Stimulated activated CD4-positive, alpha-beta T cell treated with anti-CD3 and anti-CD28 coated beads, Interleukin-1b, Interleukin-23, amount 100 ng/mL, for 1 hour (primary cell): ENCODE measurements at places on chromosomes 16 and 17.

- no peak for DNase-seq
Observed at GRCh38 chr17:82021107-82021899, 1.4 kb downstream of the CENPX start.

DNA sequence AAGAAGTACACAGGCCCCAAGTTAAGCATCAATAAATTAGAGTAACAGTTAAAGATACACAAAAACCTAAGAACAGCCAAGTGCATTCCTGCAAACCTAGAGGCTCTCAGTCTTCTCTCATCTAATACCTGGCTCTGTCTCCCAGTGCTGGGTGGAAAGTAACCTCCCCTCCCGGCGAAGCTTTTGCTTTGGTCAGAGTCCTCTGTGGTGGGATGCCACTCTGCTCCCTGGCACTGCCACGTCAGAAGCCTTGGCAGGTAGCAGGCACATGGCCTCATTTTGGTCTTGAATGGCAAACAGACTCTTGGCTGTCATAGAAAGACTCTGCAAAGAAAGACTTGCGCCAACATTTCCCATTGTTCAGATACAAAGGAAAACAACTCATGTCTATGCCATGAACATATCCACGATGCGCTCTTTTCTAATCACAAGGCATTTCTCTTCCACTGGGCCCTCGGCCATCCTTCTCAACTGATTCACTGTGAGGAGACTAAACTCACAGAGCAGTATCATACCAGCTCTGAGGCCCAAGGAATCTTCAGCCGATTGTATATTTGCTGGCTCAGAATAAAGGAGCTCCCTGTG lies 21.2 kb downstream of the MTHFSD start:
- no peak for DNase-seq

DNA sequence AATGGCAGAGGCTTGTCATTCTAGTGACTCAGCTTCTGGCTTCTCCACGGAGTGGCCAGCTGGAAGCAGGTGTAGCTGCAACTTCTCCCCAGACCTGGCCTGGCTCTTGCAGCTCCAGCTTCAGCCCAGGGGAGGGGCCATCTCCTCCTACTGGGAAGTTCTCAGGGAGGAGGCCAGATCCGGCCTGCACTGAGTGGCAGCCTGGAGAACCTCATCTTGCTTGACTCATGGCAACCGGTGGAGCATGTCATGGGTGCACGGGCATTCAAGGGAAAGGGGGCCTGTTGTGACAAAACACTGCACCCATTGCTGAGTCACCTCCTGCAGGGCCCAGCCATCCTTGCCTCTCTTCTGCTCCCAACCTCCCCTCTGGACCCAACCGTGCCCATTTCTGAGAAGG lies 273.9 kb upstream of the MAF start:
- DNase-seq = no peak

GRCh38 chr17:83178533-83179304 lies 99.3 kb downstream of the METRNL start:
- no peak for DNase-seq

- no peak for DNase-seq
Observed at GRCh38 chr17:69869667-69870066, 205.4 kb upstream of the KCNJ16 start.

GRCh38 chr17:291587-291986 lies 61.0 kb downstream of the RPH3AL start:
- DNase-seq = no peak

DNA sequence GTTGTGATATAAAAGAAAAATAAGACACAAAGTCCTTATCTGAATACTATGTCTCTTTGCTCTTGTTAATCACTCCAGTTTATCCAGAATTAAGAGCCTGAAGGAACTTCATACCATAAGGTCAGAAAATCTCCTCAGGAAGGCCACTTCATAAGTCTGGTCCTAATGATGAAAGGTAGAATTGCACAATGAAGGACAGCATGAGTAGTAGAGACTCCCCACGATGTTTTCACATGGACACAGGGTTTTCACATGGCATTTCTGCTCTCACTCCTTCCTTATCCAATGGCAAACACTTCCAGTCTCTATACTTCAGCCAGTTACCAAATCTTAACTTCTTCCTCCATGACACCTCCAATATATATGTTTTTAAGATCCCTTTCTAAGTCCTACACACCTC lies 10.2 kb upstream of the C17orf78 start:
- DNase-seq = no peak

DNA sequence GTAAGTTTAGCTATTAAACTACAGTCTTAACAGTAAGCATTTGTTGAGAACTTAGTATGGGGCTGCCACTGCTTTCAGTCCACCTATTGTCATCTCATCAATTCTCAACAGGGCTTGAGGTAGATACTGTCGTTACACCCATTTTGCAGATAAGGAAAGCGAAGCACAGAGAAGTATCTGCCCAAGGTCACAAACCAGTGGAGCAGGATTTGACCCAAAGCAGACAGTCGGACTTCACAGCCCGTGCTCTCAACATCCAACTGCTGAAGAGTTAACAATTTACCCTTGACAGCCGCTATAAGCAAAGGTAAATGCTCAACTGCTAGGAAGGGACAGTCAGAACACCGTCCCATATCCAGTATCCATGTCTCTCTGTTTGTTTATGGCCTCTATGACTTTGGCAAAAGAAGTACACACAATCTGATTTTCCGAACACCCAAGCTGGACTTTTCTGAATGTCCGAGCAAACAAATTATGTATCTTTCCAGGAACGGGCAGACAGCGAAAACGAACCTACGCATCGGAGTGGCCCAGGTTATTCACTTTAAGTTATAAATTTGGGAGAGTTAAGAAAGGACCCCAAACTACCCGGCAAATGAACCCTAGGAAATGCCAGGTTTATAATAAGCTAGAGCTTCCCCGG lies 1.2 kb downstream of the SIAH1 start:
- DNase-seq = no peak

- DNase-seq = no peak
Observed at GRCh38 chr17:80791758-80792284, 199.8 kb upstream of the CHMP6 start.

GRCh38 chr17:7794075-7794663 lies 39.8 kb upstream of the KDM6B start:
- no peak for DNase-seq

DNA sequence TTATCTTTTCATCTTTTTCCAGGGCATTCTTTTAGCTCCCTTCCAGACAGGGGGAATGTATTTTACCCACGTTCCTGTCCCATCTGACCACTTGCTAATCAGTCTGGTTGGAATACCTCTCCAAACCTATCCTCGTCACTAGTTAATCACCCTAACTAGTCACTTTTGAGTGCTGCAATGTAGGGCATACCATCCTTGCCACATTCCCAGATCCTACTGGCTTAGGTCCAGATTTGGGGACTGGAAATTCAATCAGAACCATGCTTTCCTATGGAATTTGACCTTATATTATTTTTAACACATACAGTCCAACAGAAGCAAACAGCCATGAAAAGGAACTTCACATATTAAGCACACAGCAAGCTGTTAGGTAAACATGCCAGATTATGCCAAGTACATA lies 29.7 kb downstream of the NACA2 start:
- no peak for DNase-seq

- DNase-seq = no peak
Observed at GRCh38 chr17:77317091-77317750, 176.5 kb downstream of the SEC14L1 start.

DNA sequence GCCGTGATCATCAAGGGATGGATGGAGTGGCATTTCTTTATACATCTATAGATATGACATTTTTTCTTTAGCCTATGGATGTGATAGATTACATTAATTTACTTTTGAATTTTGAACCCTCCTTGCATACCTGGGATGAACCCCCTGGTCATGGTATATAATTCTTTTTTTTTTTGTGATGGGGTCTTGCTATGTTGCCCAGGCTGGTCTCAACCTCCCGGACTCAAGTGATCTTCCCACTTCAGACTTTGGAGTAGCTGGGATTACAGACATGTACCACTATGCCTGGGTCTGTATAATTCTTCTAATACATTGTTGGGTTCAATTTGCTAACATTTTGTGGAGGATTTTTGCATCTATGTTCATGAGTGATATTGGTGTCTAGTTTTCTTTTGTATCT lies 1.7 kb upstream of the TNS4 start:
- no peak for DNase-seq

GRCh38 chr16:8867216-8867931 lies 1.4 kb downstream of the CARHSP1 start:
- DNase-seq = no peak

- no peak for DNase-seq
Observed at GRCh38 chr17:28643983-28644786, 773 bp downstream of the BLTP2 start.

DNA sequence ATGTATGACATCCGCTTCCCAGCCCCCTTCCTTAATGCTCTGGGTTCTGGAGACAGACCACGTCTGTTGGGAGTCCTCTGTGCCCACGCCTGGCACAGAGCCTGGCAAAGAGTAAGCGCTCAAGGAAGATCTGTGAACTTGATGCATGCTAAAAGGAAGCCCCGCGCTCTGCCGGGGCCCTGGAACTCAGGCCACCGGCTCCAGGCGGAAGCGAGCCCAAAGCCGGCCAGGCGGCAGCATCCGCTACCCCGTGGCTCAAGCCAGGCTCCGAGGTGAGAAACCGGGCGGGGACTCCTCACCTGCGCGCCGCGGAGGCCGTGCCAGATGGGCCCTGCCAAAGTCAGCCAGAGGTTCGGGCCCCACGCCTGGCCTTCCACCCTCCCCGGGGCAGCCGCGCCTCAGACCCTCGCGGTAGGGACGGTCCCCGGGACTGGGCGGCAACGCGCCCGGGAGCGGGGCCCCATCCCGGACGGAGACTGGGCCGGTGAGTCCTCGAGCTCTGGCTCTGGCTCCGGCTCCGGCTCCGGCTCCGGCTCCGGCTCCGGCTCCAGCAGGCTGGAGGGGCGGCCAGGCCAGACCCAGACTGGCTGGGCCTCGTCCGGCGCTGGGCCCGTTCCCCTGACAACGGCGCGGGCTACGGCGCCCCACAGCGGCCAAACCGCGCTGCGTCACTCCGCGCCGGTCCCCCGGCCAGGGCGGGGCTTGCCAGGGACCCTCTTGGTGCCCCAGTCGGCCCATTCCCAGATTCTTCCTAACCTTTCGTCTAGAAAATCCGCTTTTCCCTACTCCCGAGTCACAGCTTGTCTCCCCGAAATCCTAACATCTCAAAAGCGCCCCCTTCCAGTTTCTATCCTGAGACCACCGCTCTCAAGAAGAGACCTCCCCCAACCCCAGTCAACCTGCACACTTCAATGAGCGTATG lies at the start of gene ZDHHC1:
Gene ZDHHC1, minus strand, starts transcription at position 606 of the 922 bp plus-strand sequence. CDS start 8,702 bp downstream, outside the sequence.
- no peak for DNase-seq

DNA sequence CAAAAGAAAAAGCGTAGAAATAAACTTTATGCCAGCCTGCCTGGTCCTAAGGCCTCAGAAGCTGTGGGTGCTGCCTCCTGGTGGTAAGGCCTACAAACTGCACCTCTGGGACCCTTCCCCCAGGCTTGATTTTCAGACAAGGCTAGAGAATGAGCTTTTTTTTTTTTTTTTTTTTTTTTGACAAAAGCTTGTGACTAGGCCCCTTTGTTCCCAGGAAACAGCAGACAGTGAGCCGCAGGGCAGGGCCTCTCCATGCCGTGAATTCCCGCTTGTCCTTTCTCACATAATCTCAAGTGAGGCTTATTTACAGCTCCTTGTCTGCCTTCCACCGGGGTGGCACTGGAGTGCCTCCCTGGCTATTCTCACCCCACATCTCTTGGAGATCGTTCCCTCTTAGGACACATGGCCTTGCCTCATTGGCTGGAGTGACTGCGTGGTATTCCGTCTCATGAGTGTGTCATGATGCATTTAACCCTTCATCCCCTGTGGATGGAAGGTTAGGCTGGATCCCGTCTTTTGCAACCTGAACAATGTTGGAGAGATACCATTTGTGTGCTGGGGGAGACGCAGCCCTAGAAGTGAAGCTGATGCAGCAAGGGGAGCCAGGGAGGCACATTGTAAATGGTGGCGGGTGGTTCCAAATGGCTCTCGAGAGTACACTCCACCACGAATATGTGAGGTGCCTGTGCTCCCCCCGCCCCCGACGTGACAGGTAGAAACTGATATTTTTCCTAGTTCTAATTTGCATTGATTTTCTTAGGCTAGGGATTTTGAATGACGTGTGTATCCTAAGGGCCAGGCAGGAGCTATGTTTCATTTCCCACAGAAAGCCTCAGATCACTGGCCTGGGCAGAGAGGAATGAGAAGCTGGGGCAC lies 49.6 kb downstream of the USP22 start:
- DNase-seq = peak; percentile 46

- no peak for DNase-seq
Observed at GRCh38 chr16:72847187-72848027, 200.5 kb downstream of the ZFHX3 start.

DNA sequence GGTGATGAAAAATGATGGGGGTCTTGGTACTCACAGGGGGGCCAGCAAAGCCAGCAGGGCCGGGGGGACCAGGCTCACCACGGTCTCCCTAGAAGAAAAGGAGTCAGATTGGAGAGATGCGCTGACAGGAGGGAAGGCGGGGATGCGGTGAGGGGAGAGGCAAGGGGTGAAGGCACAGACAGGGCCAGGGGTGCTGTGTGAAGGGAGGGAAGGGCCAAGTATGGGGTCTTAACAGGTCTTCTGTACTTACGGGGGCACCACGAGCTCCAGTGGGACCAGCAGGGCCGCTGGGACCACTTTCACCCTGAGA lies 11.2 kb downstream of the COL1A1 start:
- DNase-seq = no peak

DNA sequence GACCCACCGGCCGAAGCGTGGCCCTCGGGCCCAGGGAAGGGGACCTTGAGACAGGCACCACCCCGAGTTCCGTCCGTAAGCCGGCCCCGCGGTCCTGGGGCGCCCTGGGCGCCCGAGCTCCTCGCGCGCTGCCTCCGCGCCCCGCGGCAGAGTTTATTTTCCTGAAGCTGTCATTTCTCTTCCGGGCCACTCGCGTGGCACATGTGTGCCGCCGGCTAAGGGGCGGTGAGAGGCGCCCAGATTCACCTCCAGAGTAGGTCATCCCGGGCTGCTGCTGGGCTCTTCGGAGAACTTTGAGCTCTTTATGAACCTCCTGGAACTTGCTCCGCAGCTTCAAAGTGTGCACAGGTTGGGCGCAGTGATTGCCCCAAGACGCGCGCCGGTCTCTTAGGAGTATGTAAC lies 489 bp downstream of the ZC3H18 start:
- DNase-seq = no peak

- no peak for DNase-seq
Observed at GRCh38 chr17:8159459-8160223, 3.1 kb downstream of the VAMP2 start.

GRCh38 chr17:38443356-38444031 lies 15.2 kb downstream of the ARHGAP23 start:
- no peak for DNase-seq

DNA sequence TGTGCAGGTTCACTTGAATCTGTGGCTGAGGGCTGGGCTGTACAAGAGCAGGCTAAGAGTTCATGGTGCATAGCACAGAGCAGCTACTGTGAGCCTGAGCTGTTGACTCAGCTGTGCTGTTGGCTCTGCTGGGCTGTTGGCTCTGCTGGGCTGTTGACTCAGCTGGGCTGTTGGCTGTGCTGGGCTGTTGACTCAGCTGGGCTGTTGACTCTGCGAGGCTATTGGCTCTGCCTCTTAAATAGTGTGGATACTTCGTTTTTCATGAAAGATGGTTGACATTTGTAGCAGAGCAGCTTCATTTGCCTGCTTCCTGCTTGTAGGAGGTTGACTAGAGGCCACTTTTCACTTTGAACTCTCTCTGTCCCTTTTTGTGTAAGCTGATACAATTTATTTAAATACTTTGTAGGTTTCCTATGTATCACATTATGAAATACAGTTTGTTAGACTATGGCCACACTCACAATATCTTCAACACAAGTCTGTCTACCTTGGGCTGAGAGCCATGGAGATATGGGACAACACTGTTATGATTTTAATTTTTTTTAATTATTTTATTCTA lies 40.3 kb upstream of the CCNF start:
- DNase-seq = no peak
